ENCODE measurements at places on chromosomes 4 and X. TPM values are rescaled to one million over a fixed set of nuclear protein-coding genes. Genes with fewer than 3 reads are reported as not detected.

Gene CT45A7
- total RNA-seq: not detected

- peak; percentile 49 for DNase-seq
Observed at GRCh38 chr4:7761720-7762119, 177.9 kb downstream of the AFAP1 start.

DNA sequence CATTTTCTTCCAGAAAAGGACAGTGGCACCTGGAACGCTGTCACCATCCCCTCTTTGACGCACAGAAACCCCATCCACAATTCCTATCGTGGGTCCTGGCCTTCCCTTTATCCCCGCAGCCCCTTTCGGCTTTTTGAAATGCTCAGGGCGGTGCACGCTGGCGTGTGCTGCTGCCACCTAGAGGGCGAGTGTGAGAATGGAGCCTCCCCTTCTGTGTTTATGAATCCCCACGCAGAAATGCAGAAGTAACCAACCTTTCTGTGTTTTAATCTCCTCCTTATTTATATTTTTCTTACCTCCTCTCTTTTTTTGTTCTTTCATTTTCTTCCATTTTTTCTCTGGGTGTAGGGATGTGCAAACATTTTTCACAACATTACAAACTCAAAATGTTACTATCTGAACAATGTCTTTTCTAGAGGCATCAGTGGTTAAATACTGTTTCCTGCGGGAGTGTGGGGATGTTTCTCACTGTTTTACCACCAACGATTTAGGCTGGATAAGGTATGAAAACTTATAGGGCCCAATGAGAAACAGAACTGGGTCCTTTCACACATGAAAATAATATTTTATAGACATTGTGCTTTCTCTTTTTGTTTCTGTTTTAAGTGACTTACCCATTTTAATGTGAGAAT, 50.0 kb downstream of the TMA16 start:
- DNase-seq: peak; percentile 22

- no peak for DNase-seq
Observed at GRCh38 chr4:6658597-6659075, 18.2 kb downstream of the MRFAP1 start.

DNA sequence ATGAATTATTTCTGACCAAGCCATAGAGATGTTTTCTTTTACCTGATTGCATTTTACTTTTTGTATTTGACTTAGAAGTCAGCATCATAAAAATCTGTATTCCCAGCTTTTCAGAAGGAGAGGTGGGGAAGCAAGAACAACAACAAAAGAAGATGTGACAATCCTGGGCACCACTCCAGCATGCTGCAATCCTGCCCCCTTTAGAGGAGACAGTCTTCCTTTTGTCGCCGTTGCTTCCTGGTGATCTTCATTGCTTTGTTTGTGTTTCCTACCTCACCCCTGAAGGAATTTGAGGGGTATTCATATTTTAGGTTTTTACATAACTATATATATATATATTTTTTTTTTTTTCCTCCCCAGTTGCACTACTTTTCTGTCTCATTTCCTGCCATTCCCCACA, 3.7 kb downstream of the QRFPR start:
- DNase-seq: no peak

GRCh38 chrX:48786341-48786800, at the start of gene GATA1:
TSS of gene GATA1 (plus strand) at chrX:48786590. CDS start at chrX:48791110, 4,520 bp downstream.
- no peak for DNase-seq

GRCh38 chr4:97216046-97216445, 927.2 kb downstream of the STPG2 start:
- DNase-seq: no peak
